ENCODE measurements at places on chromosomes 5 and 9.
A peak's percentile ranks its signal among the peaks of the same experiment; 100 is the strongest.

GRCh38 chr5:151128817-151129216 is 28.8 kb downstream of the ANXA6 start:
- no peak for DNase-seq

DNA sequence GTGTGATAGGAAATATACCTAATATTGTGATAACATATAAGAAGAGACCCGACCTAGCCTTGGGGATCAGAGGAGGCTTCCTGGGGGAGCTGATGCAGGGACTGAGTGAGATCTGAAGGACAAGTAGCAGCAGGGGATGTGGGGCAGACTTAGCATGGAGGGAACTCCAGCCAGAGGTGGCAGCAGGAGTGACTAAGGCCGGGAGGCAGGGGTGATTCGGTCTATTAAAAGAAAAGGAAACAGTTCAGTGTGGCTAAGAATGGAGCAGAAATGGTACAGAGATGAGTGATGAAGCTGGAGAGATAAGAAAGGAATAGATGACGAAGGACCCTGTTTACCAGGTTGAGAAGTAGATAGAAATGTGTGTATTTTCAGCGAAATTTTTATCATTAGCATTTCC is 408.8 kb downstream of the ENC1 start:
- no peak for DNase-seq

- no peak for DNase-seq
These were observed 129.7 kb upstream of the BOD1 start for GRCh38 chr5:173746047-173746646.

GRCh38 chr5:94749042-94749441 is 130.6 kb downstream of the SLF1 start:
- DNase-seq, result no peak

DNA sequence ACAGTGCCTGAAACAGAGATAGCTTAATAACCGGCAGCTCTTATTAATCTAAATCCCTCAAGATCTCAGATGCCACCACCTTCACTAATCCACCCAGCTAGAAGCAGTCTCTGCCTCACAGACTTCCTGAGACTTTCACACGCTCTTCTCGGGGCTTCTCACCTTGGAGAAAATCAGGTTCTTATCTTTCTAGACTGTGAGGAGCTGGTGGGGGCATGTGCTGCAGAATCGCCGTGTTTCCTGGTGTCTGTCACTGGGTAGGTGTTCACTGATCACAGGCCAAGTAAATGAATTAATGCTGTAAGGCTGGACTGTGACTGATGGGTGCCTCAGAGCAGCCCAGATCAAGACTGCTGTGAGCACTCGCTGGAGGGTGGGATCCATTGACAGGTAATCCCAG is 101.7 kb downstream of the PSD2 start:
- no peak for DNase-seq

- DNase-seq, result no peak
These were observed 259.5 kb downstream of the NR3C1 start for GRCh38 chr5:143143973-143144372.

- DNase-seq, result no peak
These were observed 29.1 kb downstream of the CEL start for GRCh38 chr9:133090752-133091385.

DNA sequence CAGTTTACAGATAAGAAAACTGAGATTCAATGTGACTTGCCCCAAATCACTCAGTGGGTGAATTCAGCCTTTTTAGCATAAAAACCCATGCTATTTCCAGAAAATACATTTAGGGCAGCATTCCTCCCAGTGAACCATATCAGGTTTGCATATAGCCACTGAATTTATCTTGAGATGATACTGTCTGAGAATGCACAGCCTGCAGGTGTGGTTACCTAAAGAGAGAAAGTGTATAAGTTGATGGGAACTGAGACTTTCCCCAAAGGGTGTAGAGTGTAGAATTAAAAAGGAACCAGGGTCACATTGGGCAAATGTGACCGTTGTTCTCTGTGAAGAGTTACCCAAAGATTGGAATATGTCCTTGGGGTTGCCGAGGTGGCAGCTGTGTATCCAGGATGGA is 100.0 kb upstream of the PIK3R1 start:
- DNase-seq, result no peak

DNA sequence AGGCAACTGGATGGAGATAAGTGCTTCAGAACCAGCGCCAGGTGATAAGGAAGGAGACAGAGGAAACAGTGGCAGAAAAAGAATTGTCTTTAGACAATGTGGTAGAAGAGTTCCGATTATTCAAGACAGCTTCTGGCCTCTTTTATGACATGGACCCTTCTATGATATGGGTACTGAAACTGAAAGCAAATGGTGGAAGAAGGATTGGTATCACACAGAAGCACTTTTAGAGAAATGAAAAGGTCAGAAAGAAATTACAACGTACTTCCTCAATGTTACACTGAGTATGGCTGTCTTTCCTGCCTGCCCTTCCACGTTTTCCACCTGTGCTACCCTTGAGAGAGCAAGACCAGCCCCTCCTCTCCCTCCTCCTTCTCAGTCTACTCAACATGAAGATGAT is 959.3 kb downstream of the DNAH5 start:
- no peak for DNase-seq

- DNase-seq, result no peak
These were observed 182.7 kb downstream of the GNAQ start for GRCh38 chr9:77848897-77849296.

DNA sequence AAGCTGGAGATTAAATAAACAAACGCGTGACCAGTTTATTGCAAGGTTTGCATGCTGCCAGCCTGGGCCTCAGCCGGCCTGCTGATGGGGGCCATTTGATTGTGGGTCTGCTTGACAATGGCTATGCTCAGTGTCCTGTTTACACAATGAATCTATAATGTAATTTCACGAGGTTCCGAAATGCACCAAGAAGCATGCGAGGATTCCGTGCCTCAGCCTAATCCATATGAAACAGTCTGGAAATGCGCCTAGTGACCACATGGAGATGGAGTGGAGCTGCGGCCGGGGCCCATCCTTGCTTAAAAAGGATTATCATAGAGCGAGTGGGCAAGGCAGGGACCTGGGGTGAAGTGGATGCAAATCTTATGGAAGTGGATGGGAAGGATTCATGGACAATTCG is 382.4 kb downstream of the CDK5RAP2 start:
- DNase-seq, result no peak

- DNase-seq, result no peak
These were observed 55.4 kb downstream of the STK32A start for GRCh38 chr5:147290261-147290660.

DNA sequence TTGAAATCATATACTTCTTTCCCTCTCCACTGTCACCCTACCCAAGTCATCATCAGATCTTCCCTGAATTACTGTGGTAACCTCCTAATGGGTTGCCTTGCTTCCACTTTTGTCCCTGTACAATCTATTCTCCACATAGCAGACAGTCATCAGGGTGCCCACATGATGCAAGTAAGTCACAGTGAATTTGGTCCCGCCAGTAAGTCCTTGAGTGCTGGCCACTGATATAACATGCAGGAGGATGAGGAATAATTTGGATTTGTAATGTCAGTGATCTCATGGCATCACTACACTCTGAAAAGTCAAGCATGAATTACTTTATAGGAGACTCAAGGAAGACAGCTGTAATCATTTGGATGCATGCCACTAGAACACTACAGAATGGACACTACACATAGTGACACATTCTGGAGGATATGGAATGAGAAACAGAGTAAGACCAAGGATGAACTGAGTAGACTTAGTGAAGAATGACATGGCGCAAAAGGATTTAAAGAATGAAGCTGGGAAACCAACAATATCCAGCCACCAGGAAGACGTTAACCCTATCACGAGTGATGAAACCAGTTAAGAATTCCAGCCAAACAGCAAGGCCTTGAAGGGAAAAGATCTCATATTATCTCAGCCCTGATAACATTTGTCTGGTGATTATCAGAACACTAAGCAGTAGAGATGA is 28.6 kb downstream of the MARCHF3 start:
- no peak for DNase-seq

- no peak for DNase-seq
These were observed 67.7 kb upstream of the UBTD2 start for GRCh38 chr5:172351240-172351778.

GRCh38 chr5:101364469-101364868 is 461.4 kb upstream of the ST8SIA4 start:
- no peak for DNase-seq

GRCh38 chr9:119368681-119369581 is at the start of gene BRINP1:
Gene BRINP1, minus strand, starts transcription at chr9:119369435. Its CDS starts 56,080 bp downstream, at chr9:119313355.
- DNase-seq, result no peak

GRCh38 chr5:136337788-136338187 is 27.6 kb downstream of the TRPC7 start:
- DNase-seq, result no peak

DNA sequence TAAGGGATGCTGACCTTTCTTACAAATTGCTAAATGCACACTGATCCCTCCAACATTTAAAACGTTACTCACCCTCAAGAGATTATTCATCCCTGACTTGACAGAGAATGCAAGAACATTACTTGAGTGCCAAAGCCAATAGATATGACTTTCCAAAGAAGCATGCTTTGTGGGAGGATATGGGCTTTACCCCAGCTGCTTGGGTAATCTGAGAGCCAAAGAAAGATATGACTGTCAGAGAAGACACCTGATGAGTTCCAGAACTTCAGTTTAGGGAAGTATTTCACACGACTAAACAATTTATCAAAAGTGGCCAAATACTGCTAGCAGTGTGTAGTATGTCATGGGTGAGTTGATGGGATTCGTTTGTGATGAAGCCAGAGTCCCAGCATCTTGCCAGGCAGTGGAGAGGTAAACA is 7.4 kb upstream of the SPDL1 start:
- DNase-seq, result no peak

- DNase-seq, result no peak
These were observed 193.9 kb upstream of the MRPS30 start for GRCh38 chr5:44614845-44615244.

DNA sequence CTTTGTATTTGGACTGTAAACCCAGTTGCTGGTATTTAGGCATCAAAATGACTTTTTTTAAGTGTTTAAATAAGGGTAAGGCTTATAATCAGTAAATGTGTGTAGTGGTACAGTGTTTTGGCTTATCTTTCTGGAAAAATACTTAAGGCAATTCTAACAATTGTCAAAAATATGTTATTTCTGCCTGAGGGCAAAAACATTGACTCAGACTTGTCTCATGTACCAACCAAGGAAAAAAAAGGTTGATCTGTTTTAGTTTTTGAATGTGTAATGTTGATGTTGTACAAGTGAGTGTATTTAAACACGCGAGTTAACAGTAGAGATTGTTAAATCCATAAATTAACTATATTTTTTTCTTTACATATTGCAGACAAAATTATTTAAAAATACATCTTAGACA is 277.8 kb upstream of the TYRP1 start:
- no peak for DNase-seq

DNA sequence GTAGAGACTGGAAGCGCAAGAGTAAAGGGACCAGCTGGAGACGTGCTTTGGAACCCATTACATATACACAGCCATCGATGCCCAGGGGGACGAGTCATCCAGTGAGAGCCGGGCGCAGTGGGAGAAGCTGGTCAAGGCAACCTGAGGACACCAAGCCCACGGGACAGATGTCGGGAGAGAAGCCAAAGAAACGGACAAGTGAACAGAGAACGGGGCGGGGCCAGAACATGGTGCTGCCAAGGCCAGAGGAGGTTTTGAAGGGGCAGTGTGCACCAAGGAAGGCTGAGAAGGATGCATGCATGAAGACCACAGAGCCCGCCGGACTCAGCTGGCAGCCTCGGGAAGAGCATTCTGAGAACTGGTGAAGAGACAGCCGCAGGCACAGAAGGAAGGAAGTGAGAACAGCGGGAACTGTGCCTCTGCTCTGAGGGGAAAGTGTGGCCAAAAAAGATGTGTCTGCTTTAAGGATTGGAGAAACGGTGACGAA is 20.3 kb downstream of the CAMSAP1 start:
- DNase-seq, result no peak

DNA sequence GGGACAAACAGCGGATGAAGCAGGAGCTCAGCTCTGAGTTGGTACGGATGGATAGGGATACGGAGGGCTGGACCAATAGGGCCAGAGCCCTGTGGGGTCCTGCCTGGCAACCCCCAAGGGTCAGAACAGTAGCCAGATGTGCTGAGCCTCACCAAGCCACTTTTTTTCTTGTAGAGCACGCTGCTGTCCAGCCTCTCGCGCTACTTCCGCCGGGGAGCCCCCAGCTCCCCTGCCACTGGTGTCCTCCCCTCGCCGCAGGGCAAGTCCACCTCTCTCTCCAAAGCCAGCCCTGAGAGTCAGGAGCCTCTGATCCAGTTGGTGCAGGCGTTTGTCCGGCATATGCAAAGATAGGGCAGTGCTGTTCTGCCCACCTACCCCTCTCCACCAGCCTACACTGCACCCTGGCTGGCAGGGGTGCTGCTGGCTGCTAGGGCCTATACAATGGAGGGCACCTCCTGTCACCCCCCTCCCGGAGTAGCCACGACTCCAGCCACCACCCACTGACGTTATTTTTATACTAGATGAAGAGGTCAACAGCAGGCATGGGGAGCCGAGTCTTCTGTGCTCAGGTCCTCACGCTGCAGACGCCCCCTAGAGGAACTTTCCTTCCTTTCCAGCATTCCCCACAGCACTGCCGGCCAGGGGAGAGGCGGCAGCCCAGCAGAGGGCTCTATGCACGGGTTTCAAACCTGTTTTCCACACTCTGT is 21.6 kb downstream of the SH3GLB2 start:
- peak; percentile 79 for DNase-seq

DNA sequence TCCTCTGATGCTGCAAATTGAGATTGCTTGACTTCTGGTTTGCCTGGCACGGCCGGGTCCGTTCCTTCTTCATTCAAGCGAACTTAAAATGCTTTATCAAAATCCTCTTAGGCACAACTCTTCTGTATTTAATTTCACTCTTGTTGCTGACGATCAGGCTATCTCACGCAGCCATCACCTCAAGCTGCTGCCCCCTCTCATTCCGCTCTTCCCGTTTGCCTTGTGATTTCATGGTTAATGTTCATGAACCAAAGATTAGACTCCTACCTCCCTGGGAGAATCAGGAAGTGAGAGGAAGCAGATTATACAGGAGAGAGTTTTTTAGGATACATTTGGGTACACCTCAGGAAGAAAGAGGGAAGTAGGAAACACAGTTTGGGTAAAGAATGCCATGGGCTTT is 22.6 kb downstream of the QRFP start:
- DNase-seq, result no peak

- DNase-seq, result no peak
These were observed 404.7 kb upstream of the DAB2 start for GRCh38 chr5:39829441-39829840.

GRCh38 chr5:59637884-59638580 is 255.5 kb downstream of the PDE4D start:
- no peak for DNase-seq

- no peak for DNase-seq
These were observed 475.5 kb downstream of the CETN3 start for GRCh38 chr5:89934069-89934468.

DNA sequence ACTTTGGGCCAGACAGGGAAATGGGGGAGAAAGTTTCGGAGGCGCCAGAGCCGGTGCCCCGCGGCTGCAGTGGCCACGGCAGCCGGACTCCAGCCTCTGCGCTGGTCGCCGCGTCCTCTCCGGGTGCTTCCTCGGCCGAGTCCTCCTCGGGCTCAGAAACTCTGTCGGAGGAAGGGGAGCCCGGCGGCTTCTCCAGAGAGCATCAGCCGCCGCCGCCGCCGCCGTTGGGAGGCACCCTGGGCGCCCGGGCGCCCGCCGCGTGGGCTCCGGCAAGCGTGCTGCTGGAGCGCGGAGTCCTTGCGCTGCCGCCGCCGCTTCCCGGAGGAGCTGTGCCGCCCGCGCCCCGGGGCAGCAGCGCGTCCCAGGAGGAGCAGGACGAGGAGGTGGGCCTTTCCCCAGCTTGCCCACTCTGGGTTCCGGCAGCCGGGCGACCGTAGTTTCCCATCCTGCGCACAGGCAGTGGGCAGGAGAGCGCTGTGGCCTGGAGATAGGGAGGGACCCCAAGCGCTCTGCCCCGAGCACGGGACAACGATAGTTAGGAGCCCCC is 516 bp downstream of the MAST4 start:
- DNase-seq, result peak; percentile 16

GRCh38 chr5:169970339-169970738 is 10.0 kb downstream of the INSYN2B start:
- DNase-seq, result no peak

Data from hematopoietic multipotent progenitor cell treated with erythropoietin and hydrocortisone succinate and interleukin-3 and kit ligand, for 8 days (in vitro differentiated cells).